ENCODE measurements at places on chromosomes 1 and 21.

DNA sequence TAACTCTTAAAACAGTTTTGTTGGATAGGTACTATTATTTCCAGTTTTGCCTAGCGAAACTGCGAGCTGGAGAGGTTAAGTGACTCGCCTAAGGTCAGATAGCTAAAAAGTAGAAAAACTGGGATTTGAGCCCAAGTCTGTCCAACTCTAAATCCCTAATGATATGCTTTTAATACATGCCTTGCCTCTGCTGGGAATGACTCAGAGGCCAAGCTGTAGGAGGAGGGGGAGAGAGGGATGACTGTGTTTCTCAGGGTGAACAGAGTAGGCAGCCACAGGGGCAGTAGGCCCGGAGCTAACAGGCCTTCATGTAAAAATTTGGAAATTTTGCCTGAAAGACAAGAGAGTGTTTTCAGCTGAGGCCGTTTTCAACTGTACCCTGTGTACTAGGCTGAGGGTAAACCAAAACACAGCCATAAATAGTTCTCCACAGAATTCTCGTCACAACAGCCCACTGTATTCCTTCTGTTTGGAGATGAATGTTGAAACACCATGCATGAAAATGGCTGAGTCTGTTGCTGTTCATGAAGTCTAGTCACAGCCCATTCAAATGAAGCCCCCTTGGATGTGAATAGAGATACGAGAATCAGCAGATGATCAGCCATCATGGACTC is 107.5 kb upstream of the HOOK1 start:
- no peaks in the 10 kb centered on the region for H3K36me3 ChIP-seq
- H3K4me1 ChIP-seq, result peaks cover 35% of the 10 kb centered on the region
- H3K27me3 ChIP-seq, result no peaks in the 10 kb centered on the region
- peak; percentile 96 for DNase-seq

DNA sequence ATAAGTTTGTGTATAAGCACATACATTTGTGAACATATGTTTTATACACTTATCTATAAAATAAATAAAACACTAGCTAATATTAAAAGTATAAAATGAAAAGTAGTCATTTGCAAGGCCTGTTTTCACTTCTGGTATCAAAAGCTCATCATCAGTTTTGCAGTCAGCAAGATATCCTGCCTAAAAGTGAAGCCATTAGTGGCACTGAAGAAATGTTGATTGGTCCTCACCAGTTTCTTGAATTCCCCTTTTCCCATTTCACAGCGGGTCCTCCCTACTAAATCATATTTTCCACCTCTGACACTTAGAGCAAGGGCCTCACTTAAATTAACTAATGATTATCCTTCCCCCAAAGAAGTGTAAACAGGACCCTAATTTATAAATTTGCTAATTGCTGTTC is 6.7 kb downstream of the TBX15 start:
- no peak for DNase-seq
- peaks cover 95% of the 10 kb centered on the region for H3K27me3 ChIP-seq
- no peak overlapping the region for H3K4me3 ChIP-seq
- H3K36me3 ChIP-seq, result no peaks in the 10 kb centered on the region
- no peak overlapping the region for H3K27ac ChIP-seq

DNA sequence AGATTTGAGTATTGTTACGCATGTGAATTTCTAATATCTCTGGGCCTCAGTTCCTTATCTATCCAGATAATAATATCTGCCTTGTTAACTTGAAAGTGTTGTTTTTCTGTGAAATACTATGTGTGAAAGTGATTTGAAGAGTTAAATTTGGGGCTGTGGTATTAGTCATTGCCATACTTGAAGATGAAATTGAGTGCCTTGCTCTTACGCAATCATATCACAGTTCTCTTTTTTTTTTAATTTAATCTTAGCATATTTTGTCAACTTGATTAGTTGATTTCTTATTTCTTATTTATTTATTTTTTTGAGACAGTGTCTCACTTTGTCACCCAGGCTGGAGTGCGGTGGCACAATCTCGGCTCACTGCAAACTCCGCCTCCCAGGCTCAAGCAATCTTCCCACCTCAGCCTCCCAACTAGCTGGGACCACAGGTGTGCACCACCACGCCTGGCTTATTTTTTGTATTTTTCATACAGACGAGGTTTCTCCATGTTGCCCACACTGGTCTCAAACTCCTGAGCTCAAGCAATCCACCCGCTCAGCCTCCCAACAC is 31.0 kb downstream of the AGO4 start:
- H3K4me3 ChIP-seq, result no peak overlapping the region
- DNase-seq, result no peak
- peaks cover 25% of the 10 kb centered on the region for H3K36me3 ChIP-seq
- H3K4me1 ChIP-seq, result no peaks in the 10 kb centered on the region
- H3K27me3 ChIP-seq, result no peaks in the 10 kb centered on the region

DNA sequence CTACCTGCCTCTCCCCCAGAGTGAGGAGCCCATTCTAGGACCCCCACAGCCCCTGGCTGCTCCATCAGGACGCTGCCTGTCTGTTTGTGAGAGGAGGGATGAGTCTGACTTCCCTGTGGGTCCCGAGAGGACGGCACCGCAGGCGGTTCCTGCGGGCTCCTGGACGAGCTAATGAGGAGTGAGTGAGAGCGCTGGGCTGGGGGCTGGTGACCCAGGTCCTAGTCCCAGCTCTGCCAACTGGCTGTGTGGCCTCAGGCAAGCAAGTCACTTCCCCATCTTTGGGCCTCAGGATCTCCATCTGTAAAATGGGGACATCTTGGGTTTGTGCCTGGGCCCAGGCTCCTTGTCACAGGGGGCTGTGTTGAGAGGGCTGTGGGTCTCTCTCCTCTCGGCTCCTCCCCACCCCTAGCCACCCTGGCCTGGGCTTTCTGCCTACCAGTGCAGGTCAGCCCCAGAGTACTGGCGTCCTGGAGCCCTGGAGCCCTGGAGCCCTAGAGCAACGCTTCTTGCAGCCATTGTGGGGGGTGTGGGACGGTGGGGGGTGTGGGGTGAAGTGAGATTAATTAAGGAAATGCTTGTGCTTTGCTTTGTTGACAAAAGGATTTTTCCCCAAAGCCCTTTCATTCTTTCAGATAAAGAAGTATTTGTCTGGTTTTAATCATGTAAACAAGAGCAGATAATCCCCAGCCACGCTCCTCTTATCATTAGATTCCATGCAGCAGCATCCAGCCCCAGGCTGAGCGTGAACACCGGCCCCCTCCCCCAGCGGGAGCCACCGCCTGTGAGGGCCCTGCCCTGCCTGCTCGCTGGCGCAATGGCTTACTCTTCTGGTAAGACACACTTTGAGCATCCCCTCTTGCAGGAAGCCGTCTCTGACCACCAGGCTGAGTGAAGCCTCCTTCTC is 26.8 kb downstream of the SLC1A7 start:
- H3K27me3 ChIP-seq, result no peaks in the 10 kb centered on the region
- peak; percentile 50 for DNase-seq
- no peaks in the 10 kb centered on the region for H3K36me3 ChIP-seq
- no peak overlapping the region for H3K4me3 ChIP-seq
- H3K27ac ChIP-seq, result no peak overlapping the region

DNA sequence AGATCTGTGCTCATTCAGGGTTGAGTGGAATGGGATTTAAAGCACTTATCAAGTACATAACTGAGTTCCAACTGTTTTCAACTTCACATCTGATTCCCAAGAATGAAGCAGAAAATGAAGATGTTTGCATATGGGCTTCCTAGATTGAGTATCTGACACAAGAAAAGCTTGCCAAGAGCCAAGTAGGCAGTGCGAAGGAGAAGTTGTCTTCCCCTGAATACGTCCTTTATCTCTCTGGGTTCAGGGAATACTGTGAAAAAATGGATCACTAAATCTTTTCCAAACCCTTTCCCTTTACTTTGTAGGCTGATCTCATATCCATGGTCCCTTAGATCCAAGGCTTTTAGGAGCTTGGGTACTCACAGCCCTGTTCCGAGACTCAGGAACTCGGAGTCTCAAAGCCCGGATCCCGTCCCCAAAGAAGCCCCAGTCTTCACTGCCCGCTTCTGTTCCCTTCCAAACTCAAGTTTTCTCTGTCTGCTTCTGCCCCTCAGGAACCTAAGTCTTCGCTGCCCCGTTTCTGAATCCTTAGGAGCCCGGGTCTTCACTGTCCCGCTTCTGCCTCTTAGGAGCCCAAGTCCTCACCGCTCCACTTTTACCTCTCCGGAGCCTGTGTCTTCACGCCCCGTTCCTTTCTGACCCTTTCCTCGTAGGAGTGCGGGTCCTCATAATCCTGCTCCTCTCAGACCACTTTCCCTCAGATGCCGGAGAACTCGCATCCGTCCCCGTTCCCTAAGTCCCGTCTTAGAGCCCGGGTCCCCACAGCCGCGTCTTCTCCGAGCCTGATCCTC is 616 bp downstream of the TAF12 start:
- peak overlapping the region; percentile 85 for H3K27ac ChIP-seq
- no peaks in the 10 kb centered on the region for H3K36me3 ChIP-seq
- DNase-seq, result peak; percentile 25

- peak; percentile 44 for DNase-seq
- peaks cover 25% of the 10 kb centered on the region for H3K4me1 ChIP-seq
- no peak overlapping the region for H3K4me3 ChIP-seq
- no peaks in the 10 kb centered on the region for H3K27me3 ChIP-seq
These were observed 65.6 kb downstream of the KCNJ15 start for GRCh38 chr21:38322311-38322950.

GRCh38 chr1:39576016-39576657 is 453 bp downstream of the PABPC4 start:
- H3K36me3 ChIP-seq, result peaks cover 19% of the 10 kb centered on the region
- no peak for DNase-seq
- no peaks in the 10 kb centered on the region for H3K27me3 ChIP-seq
- H3K4me3 ChIP-seq, result peak overlapping the region; percentile 72
- H3K27ac ChIP-seq, result peak overlapping the region; percentile 69
- peaks cover 26% of the 10 kb centered on the region for H3K4me1 ChIP-seq

- no peak overlapping the region for H3K4me3 ChIP-seq
- H3K36me3 ChIP-seq, result no peaks in the 10 kb centered on the region
- no peak overlapping the region for H3K27ac ChIP-seq
- H3K4me1 ChIP-seq, result peaks cover 9% of the 10 kb centered on the region
- no peak for DNase-seq
These were observed 95.1 kb upstream of the SLC45A1 start for GRCh38 chr1:8222789-8223188.

GRCh38 chr1:48793863-48794262 is 17.2 kb upstream of the BEND5 start:
- no peak overlapping the region for H3K27ac ChIP-seq
- H3K36me3 ChIP-seq, result no peaks in the 10 kb centered on the region
- H3K4me1 ChIP-seq, result no peaks in the 10 kb centered on the region
- no peak for DNase-seq
- no peak overlapping the region for H3K4me3 ChIP-seq

DNA sequence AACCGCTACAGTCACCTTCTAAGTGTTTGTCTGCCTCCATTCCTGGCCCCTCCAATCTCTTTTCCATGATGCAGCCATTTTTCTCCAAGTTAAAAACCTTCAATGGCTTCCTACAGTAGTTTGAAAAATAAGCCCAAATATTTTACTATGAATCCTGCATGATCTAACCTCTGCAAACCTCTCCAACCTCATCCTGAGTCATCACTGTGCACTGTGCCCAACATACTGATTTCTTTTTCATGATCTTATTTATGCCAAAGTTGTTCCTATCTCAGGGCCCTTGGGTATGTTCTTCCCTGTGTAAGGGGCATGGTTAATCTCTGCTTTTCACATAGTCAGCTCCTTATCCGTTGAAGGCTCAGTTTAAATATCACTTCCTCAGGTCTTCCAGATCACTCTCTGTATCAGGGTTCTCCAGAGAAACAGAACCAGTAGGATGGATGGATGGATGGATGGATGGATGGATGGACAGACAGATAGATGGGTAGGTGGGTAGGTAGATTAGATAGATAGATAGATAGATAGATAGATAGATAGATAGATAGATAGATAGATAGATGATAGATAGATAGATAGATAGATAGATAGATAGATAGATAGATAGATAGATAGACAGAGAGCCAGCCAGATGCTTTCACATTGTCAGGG is 18.1 kb upstream of the PTPN14 start:
- no peaks in the 10 kb centered on the region for H3K27me3 ChIP-seq
- H3K36me3 ChIP-seq, result no peaks in the 10 kb centered on the region
- peak overlapping the region; percentile 69 for H3K27ac ChIP-seq

- H3K27me3 ChIP-seq, result no peaks in the 10 kb centered on the region
- no peak overlapping the region for H3K27ac ChIP-seq
- H3K4me1 ChIP-seq, result no peaks in the 10 kb centered on the region
These were observed 20.0 kb downstream of the F11R start for GRCh38 chr1:161000736-161001480.

GRCh38 chr21:38619992-38620479 is 121.8 kb upstream of the ERG start:
- no peak overlapping the region for H3K27ac ChIP-seq
- H3K36me3 ChIP-seq, result no peaks in the 10 kb centered on the region
- no peak overlapping the region for H3K4me3 ChIP-seq

DNA sequence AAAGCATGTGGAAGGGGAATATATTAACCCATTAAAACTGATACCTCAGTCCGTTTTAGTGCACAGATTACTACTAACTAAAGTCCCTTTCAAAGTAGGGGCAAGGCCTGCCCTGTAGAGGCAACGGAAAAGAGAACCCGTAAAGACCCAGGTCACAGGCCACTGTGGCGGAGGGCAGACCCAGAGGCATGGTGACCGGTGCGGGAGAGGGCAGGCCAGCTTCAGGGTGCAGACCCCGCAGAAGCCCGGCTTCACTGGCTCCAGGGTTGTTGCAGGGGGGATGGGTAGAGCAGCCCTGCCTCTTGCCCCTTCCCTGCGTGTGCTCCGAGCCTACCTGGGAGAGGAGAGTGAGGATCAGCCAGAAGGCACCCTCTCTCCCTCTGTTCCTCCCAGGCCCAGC is 17.7 kb downstream of the CNTN2 start:
- no peak overlapping the region for H3K27ac ChIP-seq
- no peak for DNase-seq
- no peak overlapping the region for H3K4me3 ChIP-seq
- no peaks in the 10 kb centered on the region for H3K36me3 ChIP-seq

DNA sequence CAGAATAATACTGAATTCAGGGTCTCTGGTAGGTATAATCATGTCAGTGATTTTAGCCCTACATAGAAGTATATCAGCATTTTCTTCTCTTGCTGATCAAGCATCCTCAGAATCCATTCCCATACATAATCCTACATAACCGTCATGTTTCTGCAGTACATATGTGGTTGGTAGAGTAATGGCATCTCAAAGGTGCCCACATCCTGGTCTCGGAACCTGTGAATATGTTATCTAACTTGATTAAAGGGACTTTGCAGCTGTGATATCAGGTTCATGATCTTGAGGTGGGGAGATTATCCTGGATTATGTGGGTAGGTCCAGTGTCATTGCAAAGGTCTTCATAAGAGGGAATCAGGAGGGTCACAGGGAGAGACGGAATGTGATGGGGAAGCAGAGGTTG is 69.4 kb upstream of the KIF1B start:
- H3K36me3 ChIP-seq, result peaks cover 6% of the 10 kb centered on the region
- H3K4me1 ChIP-seq, result no peaks in the 10 kb centered on the region
- no peak overlapping the region for H3K4me3 ChIP-seq
- H3K27me3 ChIP-seq, result no peaks in the 10 kb centered on the region
- no peak for DNase-seq

All from astrocyte (in vitro differentiated cells and primary cell).